ENCODE measurements at places on chromosomes 7 and 10.

DNA sequence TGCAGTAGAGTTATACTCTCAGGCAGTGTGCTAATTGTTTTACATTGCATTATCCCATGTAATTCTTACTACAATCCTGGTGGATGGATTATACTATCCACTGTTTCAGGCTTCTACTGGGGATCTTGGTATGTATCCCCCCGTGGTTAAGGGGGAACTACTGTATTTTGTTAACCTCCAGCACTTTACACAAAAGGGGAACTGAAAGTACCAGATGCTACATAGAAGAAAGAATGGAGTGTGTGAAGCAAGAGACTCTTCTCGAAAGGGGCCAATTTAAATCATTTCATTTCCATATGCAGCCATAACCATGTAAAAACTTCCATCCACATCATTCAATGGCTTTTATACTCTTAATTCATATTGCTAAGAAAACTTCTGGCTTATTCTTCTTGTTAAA is 69.4 kb downstream of the C1GALT1 start:
- no peak for DNase-seq

DNA sequence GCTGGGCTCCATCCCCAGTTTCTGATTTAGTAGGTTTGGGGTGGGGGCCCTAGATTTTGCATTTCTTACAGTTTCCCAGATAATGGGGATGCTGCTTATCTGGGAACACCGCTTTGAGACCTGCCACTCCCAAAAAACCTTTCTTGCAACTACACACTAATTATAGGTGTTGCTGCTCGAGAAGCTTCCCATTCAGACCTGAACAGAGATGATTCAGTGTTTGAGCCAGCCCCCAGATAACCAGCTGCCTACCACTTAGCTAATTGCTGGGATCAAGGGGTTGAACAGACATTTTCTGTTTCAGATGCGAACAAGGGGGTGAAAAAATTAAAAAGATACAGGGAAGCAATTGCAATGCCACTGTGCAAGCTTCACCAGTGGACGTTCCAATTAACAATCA is 448.5 kb downstream of the KCNMA1 start:
- no peak for DNase-seq

GRCh38 chr10:104433669-104434068 is 80.0 kb downstream of the CFAP58 start:
- no peak for DNase-seq

DNA sequence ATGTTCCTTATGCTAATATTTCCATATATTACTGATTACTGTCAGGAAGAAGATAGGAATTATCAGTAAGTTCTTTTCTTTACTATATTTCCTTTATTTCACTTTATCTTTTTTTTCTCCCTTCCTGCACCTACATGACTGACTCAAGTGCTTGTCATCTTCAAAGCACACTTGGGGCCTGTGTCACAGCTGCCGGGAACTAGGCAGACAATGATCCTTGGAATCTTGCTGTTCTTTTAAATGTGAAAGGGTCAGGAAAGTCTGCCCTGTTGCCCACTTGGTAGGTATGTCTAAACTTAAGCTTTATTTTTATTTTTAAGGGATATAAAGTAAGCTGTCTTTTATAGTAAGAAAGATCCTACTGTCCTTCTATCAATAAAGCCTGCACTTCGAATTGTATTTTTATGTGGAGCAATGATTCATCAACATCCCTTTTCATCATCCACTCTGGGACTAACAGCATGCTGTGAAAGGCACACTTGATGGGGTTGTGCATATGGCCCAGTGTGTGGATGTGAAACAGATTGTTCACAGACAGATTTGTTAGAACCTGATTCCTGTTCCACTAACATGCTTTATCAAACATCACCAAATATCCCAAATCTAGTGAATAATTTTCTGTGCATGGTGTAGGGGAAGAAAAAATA is 556.9 kb downstream of the DNAJB9 start:
- no peak for DNase-seq

GRCh38 chr10:24446739-24447138 is 237.8 kb downstream of the KIAA1217 start:
- DNase-seq: no peak

DNA sequence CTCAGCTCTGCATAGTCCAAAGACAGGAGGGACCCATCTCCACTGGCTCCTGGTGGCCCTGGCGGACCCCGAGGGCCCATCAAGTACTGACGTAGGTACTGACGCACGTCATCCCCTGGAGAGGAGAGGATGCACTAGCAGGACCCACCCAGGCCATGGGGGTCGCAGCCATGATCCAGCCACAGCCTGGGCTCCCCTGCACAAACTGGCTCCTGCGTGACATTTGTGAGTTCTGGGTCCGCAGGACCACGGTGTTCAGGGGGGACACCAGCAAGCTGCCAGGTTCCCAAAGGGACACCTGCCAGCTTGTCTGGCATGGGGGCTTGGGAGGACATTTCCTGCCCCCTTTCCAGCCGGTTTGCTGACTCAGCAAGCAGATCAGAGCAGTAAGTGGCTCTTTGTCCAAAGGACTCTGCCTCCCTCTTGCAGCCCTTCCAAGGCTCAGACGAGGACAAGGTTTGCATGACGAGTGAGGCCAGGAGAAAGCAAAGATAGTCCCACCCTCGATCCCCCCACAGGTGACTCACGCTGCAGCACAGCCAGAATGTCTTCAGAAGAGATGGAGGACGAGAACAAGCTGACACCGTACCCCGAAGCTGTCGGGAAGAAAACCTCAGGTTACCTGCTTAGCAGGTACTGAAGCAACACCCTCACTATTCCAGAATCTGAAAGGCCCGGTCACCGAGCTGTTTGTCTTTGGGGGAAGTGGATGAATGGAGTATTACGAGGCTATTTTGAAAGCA is 49.0 kb downstream of the COL17A1 start:
- DNase-seq: no peak

GRCh38 chr10:124344931-124345330 is 73.8 kb downstream of the OAT start:
- DNase-seq: no peak

GRCh38 chr7:99125505-99125865 is 18.4 kb downstream of the SMURF1 start:
- DNase-seq: no peak

GRCh38 chr7:128916643-128916915 is 6.1 kb upstream of the KCP start:
- no peak for DNase-seq

- DNase-seq: no peak
Measured at GRCh38 chr7:46390042-46390441, 469.0 kb upstream of the IGFBP3 start.

DNA sequence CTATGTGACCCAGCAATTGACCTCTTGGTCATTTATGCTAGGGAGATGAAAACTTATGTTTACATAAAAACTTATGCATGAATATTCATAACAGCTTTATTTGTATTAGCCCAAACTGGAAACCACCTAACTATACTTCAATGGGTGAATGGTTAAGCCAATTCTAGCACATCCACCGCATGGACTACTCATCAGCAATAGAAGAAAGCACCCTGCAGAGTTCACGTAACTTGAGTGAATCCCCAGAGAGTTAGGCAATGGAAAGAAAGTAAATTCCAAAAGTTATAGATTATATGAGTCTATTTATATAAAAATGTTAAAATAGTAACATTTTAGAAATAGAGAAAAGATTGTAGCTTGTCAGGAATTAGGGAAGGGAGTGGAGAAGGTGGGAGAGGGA is 60.2 kb upstream of the NRG3 start:
- no peak for DNase-seq

- no peak for DNase-seq
Measured at GRCh38 chr7:95675016-95675415, 78.7 kb upstream of the PDK4 start.

GRCh38 chr7:150923196-150923595 is 54.9 kb downstream of the KCNH2 start:
- no peak for DNase-seq

GRCh38 chr7:104252409-104253134 is 44.8 kb upstream of the ORC5 start:
- DNase-seq: no peak

- DNase-seq: no peak
Measured at GRCh38 chr7:54541669-54542625, at the start of gene VSTM2A. Gene VSTM2A (plus strand): TSS chr7:54542375. CDS start chr7:54542731, 356 bp downstream.

GRCh38 chr7:30237271-30237695 is 47.1 kb upstream of the ZNRF2 start:
- no peak for DNase-seq

GRCh38 chr10:70737250-70737649 is 47.9 kb downstream of the TBATA start:
- DNase-seq: no peak

DNA sequence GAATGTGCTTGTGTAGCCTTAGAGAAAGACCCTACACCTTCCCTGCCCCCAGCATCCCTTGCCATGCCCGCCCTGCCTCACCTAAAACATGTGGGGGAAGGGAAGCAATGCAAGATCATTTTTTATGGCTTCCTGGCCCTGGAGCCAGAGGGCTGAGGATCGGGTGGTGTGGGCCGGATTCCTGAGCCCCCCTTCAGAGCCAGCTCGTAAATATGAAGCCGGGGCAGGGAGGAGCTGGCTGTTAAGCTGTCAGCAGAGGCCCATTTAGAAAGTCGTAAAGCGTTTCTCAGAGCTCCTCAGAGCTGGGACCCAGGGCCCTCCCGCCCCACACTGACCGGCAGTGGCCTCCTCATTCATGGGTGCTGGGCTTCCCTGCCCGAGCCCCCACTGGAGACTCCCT is 23.9 kb downstream of the UNC5B start:
- DNase-seq: no peak

DNA sequence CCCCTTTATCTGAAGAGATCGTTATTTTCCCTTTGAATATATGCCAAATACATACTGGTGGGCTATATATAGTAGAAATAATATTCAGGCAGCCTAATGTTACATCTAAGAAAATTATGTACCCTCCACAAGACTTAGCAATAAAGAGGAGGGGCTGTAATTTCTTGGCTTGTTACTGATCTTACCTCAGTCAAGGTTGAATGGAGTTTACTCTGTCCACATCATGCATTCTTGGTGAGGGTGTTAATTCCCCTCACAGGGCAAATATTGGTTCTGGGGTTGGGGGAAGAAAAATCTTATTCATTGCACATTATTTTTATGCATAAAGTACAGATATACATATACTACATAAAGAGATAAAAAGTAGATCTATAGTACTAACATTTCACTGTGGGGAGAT is 145.8 kb upstream of the ANK3 start:
- no peak for DNase-seq

DNA sequence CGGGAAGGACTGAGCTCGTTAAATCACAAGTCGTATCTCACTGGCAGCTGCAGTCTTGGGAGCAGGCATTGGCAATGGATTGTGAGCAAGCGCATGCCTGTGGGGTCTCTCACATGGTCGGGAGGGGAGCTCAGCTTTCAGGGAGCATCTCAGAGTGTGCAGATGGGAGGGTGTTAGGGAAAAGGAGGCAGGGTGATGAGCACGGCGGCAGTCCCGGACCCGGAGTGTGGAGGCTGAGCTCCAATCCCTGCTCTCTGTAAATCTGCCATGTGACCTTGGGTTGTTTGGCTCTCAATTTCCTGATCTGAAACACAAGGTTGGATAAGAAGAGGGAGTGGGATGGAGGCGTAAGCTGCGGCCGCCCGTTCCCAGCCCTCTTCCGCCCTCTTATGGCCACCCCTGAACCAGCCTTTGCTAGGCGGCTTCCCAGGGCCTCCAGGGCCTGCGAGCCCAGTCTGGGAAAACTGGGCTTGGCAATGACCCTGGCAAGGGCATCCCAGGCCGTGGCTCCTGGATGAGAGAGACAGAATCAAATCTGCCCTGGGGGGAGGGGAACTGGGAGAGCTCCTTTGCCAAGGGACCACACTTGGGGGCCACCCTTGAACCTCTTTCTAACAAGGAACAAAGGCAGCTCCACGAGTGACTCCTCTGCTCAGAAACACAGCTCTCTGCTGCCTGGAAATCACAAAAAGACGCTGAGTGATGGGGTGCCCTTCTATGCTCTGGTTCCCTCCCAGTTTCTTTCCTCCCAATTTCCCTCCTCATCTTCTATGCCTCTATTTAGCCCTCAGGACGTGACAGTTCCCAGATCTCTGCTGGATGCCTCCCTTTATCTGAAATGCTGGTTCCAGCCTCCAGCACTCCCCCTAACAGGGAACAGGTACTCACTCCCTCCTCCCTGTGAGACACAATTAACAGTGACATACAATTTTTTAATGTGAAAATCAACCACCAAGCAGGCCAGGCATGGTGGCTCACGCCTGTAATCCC is 41.7 kb upstream of the LOXL4 start:
- DNase-seq: no peak

- DNase-seq: no peak
Measured at GRCh38 chr10:13613519-13613918, 26.8 kb downstream of the PRPF18 start.

Data from activated CD8-positive, alpha-beta memory T cell treated with anti-CD3 and anti-CD28 coated beads for 1 hour (primary cell).